ENCODE measurements at places on chromosomes 7 and 10. TPM values are rescaled to one million over a fixed set of nuclear protein-coding genes. Genes with fewer than 3 reads are reported as not detected.

DNA sequence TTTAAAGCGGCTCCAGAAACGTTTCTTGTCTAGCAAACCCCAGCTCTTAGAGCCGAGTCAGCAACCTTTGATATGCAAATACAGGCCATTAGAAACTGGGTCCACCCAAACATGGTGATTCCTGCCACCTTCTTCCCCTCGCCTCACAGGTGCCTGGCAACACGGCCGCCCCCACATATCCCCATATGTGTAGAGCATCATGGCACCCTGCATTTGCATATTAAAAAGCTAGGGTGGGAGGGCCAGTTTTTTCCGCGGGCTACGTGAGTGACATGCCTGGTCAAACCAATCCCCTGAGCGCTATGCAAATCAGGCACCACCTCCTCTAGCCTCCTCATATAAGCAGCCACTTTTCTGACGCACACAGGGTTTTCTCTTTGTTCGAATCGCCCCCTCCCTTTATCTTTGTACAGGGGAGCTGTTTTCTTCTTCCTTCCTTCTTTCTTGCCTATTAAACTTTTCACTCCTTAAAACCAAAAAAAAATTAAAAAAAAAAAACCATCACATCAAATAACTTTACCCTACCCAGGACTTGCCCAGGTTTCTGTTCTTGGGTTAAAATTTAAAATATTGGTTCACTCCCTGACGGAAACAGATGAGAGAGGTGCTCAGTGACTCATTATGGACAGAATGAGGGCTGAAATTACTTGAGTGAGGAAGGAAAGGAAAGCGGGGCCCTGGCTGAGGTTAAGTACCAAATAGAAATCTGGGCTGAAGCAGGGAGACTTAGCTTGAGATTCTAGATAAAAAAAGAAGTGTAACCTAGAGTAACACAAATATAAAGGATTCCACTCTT is 59.8 kb downstream of the COA1 start:
- DNase-seq = peak; percentile 80

DNA sequence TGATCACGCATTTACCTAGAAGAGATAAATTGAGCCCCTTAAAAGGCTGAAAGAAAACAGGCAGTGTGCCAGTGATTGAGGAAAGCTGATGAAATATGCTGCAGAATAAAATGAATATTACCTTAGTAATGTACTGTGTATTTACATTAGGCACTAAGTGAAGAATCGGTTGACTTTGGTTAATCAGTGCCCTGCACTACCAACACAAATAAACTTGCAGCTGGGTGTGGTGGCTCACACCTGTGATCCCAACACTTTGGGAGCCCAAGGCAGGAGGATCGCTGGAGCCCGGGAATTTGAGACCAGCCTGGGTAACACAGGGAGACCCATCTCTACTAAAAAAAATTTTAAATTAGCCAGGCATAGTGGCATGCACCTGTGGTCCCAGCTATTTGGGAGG is 148.3 kb upstream of the TCF7L2 start:
- no peak for DNase-seq

DNA sequence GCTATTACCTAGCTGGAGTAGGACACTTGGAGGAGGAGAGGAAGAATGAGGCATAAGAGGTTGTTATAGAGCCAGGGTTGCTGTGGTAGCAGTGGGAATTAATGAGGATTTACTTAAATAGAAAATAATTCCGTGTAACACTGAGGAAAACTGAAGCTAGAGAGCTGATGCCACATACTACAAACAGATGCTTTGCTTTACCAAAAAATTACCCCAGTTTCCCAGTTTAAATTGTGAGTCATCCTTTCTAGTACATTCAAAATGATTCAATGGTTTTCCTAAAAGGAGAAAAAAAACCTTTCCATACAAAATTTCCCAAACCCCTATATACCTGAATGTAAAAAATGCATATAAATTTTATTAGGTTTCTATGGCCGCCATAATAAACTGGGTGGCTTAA is 58.3 kb downstream of the ZNF518A start:
- DNase-seq = no peak

DNA sequence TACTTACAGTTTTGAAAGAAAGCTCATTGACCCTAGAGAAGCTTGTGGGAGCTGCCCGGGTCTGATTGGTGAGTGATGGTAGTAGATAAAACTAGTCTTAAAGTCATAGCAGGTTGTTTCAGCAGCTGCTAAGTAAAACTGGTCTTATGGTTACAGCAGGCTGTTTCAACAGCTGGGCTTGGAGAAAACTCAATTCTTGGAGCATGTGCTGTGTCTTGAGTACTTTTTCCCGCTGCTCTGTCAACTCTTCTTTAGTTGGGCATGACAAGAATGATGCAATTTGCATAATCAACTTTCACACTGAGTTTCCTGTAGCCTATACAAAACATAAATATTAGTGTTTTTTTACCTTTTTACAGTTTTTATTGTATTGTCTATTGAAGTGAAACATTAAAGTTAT is 707.9 kb downstream of the AUTS2 start:
- DNase-seq = no peak

- peak; percentile 88 for DNase-seq
Measured at GRCh38 chr10:119315128-119316001, 108.0 kb downstream of the GRK5 start.

DNA sequence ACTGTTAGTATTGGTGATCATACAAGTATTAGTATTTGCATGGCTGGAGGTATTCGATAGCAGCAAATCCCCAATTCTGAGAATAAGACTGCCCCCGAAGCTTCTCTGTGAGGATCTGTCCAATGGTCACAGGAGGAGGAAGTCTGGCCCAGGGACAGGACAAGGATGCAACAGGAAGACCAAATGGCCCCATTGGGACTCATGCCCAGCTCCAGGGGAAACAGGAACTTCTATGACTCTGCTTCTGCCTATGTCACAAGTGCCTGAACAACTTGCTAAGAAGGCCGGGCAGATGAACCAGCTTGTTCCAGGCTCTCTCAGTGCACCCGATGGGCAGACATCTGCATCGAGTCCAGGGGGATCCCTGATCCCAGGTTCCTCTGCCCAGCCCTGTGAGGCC is 172.0 kb upstream of the GRB10 start:
- no peak for DNase-seq

GRCh38 chr10:9163699-9164098 is 1109.2 kb downstream of the GATA3 start:
- no peak for DNase-seq

DNA sequence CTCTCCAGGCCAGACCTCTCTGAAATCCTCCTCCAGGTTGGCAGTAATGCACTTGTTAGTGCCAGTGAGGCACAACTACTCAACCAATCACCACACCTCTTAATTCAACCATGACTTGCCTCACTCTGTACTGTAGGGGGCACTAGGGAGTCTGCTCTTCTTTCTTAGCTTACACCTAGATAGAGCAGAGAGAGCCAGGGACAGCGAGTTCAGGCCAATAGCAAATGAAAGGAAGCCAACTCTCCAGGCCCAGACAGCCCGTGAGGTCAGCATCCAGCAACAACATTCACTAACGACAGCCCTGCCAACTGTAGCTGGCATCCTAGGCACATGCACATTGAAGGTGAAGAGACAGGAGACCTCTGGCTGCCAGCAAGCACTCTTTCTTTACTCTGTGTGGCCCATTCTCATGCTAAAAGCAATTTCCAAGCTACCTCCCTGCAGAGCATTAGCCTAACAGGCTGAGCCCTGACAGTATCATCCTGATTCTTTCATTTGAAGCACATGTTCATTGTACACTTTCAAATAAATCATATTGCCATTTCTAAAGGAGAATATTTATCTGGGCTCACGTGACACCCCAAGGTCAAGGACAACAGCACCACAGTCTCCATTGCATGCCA is 136.3 kb downstream of the DPY19L1 start:
- DNase-seq = no peak

- peak; percentile 67 for DNase-seq
Measured at GRCh38 chr7:126776498-126776897, 476.2 kb downstream of the GRM8 start.

The GLI3 gene
- total RNA-seq = 0.35 TPM

GRCh38 chr7:43111630-43112458 is 603 bp upstream of the HECW1 start:
- no peak for DNase-seq

GRCh38 chr7:78149787-78150186 is 351.2 kb downstream of the PHTF2 start:
- peak; percentile 80 for DNase-seq

The HOXA6 gene
- total RNA-seq = 22.0 TPM

DNA sequence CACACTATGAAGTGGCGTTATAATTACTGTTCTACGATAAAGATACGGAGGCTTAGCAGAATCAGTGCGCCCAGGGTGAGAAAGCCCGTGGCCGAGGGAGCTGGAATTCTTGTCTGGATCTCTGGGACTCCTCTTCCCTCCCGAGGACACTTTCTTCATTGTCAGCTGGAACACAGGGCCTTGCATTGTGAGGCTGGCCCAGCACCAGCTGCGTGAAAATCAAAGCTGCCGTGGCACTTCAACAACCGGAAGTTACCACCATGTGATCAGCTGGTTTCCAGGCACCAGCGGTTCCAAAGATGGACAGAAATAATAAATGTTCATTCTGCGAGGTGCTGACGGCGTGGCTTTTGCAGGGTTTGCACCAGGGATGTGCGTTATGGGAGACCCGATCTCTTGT is 234.0 kb upstream of the PITRM1 start:
- no peak for DNase-seq

DNA sequence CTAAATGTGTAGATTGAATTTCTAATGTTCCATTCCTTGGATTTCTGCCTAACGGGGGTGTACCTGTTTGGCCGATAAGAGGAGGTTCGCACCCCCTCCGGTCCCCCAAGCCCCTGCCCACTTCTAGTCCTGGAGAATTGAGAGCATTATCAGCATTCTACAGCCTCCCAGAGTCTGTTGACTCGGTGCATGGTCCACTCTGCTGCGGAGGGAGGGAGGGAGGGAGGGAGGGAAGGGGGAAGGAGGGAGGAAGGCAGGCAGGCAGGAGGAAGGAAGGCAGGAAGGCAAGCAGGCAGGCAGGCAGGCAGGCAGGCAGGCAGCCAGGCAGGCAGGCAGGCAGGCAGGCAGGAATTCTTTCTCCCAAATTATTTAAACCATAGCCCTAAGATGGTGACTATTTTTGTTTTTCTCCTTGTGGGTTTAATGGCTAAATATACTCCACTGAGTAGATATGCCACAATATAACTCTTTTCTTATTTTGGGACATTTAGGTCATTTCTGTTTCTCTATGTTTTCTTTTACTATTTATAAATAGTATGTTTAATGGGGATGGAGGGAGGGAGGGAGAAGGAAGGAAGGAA is 69.5 kb upstream of the CHST15 start:
- no peak for DNase-seq

DNA sequence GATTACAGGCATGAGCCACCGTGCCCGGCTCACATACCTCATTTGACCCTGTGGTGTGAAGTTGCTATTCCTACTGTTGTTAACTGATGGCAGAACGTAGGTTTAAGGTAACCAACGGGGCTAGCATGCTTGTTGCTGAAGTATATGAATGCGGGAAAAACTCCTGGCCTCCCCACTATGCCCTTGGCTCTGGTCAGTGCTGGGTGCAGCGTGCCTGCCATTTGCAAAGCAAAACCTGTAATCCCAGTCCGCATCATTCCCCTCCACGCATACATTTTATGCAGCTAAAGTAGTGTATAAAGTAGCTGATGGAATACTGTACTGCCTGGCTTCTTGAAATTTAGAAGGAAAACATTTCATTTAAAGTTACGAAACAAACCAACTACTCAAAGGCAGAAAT is 273.3 kb downstream of the SDK1 start:
- DNase-seq = no peak

- DNase-seq = peak; percentile 80
Measured at GRCh38 chr10:2978111-2978510, 89.2 kb upstream of the PFKP start.

DNA sequence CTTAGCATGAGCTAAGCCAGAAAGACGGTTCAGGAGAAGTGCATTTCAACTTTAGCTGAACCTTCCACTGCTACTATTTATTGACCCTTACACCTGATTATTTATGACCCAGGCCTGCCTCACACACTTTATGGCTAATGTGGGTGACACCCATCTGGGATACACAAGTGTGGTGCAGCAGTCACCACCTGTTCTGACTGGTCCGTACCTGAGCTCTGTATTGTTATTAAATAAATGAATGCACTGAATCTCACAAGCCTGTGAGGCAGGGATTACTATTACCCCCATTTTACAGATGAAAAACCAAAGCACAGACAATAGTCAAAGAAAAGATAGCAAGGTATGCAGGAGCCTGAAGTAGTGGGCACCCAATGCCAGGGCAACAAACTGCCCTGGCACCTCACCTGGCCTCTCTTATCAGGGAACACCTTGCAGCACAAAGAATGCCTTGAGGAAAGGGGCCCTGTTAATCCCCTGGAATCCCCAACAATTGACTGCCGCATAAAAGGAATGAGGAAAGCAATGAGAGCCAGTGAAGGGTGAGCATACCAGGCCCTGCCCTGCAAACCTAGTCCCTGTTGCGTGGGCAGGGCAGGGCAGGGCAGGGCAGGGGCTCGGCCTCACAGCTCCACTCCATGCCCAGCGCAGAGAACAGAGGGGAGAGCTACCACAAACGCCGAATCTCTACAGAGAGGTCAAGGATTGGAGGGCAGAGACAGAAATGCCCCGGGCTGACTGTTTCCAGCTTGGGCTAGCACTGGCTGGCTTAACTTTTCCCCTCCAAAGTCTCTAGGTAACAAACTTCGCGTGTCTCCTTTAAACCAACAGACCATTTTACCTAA is 1.3 kb downstream of the ANXA11 start:
- peak; percentile 71 for DNase-seq

- DNase-seq = peak; percentile 58
Measured at GRCh38 chr10:60495338-60496055, 105.8 kb upstream of the ANK3 start.

DNA sequence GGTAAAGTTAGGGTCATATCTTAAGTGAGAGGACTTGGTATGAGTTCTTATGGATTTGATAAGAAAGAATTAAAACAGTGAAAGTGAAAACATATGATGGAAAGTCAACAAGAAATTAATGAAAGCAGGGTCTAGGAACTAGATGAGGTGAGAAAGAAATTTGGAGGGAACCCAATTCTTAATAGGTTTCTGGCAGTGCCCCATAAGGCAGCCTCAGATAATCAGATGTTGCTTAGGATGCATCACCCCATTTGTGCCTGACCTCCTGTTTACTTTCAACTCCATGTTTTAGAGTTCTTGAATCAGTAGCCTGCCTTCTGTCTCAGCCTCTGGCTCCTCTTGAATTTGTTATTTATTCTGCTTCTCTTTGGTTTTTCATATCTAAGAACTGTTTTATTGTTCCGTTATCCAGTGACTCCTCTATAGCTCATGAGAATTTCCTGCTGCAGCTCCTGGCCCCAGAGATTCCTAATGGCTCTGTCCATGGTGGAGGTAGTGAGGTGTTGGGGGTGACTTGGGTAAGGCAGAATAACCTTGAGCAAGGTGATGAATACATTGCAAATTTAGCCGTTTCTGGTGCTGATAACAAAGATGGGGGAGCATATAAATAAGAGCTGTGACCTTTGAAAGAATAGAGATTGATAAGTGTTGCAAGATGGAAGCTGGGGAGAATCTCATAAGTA is 17.6 kb downstream of the ITGB8 start:
- DNase-seq = no peak

The OPTN gene
- 133 TPM for total RNA-seq

All from renal cortical epithelial cell (primary cell).